ENCODE measurements at places on chromosomes 11 and 22. TPM values are rescaled to one million over a fixed set of nuclear protein-coding genes. Genes with fewer than 3 reads are reported as not detected.

DNA sequence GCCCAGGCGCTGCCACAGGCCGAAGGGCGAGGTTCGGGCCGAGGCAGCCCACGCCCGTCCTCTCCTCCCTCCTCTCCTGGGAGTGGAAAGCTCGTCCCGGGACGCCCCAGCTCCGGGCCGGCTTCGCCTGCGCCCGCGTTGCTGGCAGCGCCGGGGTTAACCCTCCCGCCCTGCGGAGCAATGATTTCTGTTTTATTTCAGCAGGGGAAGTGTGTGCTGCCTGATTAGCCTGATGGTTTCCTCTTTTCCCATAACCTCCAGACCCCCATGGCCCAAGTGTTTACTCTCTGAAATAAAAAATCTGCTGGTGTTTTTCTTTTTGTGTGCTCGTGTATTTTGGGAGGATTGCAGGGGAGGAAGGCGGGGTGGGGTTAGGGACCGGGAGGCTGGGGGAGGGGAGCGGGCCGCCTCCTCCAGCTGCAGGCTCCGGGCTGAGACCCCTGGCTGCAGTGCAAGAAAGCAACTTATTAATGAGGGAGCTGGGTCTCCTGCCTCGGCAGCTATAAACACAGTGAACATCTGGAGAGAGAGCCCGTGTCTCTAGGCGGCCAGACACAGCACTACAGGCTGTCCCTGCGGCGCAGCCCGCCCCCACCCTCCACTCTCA is 38.6 kb downstream of the ETS1 start:
- no peak overlapping the region for H3K27ac ChIP-seq
- no peak overlapping the region for H3K4me3 ChIP-seq
- no peaks in the 10 kb centered on the region for H3K27me3 ChIP-seq
- DNase-seq: no peak
- no peaks in the 10 kb centered on the region for H3K36me3 ChIP-seq

- no peak overlapping the region for H3K4me3 ChIP-seq
- no peaks in the 10 kb centered on the region for H3K36me3 ChIP-seq
- no peak for DNase-seq
- no peaks in the 10 kb centered on the region for H3K27me3 ChIP-seq
These were observed 17.1 kb downstream of the TIMP3 start for GRCh38 chr22:32818446-32819115.

DNA sequence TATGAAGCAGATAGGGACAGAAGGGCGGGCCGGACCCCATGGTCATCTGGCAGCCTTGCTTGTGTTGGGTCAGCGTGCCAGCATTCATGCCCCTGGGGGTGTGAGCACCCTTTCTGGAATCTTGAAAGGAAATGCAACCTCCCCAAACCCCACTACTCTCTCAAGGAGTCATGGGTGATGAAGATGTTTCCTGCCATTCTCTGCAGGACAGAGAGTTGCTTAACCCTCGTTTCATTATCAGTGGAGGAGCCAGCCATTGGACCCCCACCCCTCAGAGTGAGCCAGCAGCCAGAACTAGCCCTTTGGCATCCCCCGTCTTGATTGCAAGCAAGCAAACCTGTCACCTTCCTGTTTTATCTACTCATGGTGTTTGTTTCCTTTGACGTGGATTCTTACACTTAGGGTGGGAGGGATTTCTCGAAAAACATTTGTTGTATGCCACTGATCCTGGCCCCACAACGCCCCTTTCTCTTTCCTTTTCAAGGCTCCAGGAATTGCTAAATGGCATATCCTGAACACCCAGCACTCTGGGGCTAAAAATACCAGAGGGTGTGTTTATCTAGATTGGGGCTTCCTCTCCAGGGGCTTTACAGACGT is 258.3 kb downstream of the ETS1 start:
- H3K27me3 ChIP-seq: no peaks in the 10 kb centered on the region
- no peak overlapping the region for H3K4me3 ChIP-seq
- no peak overlapping the region for H3K27ac ChIP-seq
- no peaks in the 10 kb centered on the region for H3K4me1 ChIP-seq
- no peaks in the 10 kb centered on the region for H3K36me3 ChIP-seq
- no peak for DNase-seq

GRCh38 chr22:41052661-41053490 is 39.5 kb upstream of the EP300 start:
- no peak overlapping the region for H3K4me3 ChIP-seq
- no peak overlapping the region for H3K27ac ChIP-seq
- no peak for DNase-seq
- H3K36me3 ChIP-seq: no peaks in the 10 kb centered on the region
- no peaks in the 10 kb centered on the region for H3K27me3 ChIP-seq

DNA sequence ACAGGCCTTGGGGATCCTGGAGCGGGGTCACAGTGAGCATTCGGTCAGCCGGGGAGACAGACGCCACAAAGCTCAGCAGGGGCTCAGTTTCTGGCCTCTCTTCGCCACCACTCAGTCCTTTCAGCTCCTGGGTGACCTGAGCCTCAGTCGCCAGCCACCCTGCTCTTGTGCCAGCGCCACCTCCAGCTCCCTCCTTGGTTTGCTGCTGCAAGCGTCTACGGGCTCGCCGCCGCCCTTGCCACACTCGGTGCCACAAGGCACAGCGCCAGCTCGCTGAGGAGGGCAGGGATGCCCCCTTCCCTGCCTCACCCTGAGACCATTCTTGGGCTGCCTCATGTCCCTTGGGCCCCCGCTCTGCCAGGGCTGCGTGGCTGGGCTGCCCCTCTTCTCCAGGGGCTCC is 1.5 kb upstream of the EEF1G start:
- H3K4me3 ChIP-seq: peak overlapping the region; percentile 96
- peak overlapping the region; percentile 84 for H3K27ac ChIP-seq
- DNase-seq: no peak

- H3K36me3 ChIP-seq: peaks cover 82% of the 10 kb centered on the region
- no peak for DNase-seq
These were observed 8.5 kb downstream of the MRPL16 start for GRCh38 chr11:59801981-59802638.

Gene KCNK4
- total RNA-seq: not detected

GRCh38 chr11:44608991-44609782 is 43.7 kb downstream of the CD82 start:
- H3K36me3 ChIP-seq: no peaks in the 10 kb centered on the region
- no peak for DNase-seq
- H3K4me3 ChIP-seq: no peak overlapping the region
- H3K27me3 ChIP-seq: no peaks in the 10 kb centered on the region
- H3K27ac ChIP-seq: no peak overlapping the region
- peaks cover 20% of the 10 kb centered on the region for H3K4me1 ChIP-seq

Gene LMO2
- total RNA-seq: 87.3 TPM

Gene DEPDC5
- 17.0 TPM for total RNA-seq

DNA sequence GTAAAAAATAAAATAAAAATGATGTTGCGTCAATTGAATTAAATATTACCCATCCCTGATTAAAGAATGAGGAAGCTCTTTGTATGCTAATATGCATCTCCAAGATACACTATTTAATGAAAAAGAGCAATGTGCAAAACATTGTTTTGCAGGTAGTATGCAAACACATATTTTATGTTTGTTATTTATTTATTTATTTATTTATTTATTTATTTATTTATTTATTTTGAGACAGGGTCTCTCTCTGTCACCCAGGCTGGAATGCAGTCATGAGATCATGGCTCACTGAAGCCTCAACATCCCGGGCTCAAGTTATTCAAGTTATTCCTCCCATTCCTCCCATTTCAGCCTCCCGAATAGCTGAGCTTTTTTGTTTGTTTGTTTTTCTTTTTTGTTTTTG is 7.2 kb upstream of the CHST1 start:
- H3K27me3 ChIP-seq: peaks cover 6% of the 10 kb centered on the region
- DNase-seq: no peak
- H3K27ac ChIP-seq: no peak overlapping the region
- H3K36me3 ChIP-seq: no peaks in the 10 kb centered on the region

Gene PAFAH1B2
- 90.2 TPM for total RNA-seq

Gene TRIM51
- total RNA-seq: not detected
